ENCODE measurements at places on chromosomes 16 and 17.

DNA sequence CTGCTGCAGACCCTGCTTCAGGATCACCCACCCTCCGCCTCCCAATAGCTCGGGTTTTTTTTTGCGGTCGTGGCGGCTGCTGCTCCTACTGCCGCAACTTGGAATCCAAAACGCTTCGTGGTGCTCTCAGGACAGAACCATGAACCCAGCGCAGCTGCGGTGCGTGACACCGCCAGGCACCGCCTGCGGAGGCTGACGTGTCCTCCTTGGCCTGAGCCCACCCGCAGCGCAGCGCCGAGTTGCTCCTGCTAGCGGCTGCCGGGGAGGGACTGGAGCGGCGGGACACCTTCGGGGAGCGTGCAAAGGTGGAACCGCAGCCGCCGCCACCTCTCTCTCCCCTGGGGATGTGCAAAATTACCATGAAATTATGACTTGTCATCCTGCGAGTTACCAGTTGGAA is 1893.0 kb downstream of the TP53TG3F start:
- no peak for DNase-seq

- DNase-seq, result no peak
Measured at GRCh38 chr17:41583137-41584127, 3.3 kb downstream of the KRT14 start.

DNA sequence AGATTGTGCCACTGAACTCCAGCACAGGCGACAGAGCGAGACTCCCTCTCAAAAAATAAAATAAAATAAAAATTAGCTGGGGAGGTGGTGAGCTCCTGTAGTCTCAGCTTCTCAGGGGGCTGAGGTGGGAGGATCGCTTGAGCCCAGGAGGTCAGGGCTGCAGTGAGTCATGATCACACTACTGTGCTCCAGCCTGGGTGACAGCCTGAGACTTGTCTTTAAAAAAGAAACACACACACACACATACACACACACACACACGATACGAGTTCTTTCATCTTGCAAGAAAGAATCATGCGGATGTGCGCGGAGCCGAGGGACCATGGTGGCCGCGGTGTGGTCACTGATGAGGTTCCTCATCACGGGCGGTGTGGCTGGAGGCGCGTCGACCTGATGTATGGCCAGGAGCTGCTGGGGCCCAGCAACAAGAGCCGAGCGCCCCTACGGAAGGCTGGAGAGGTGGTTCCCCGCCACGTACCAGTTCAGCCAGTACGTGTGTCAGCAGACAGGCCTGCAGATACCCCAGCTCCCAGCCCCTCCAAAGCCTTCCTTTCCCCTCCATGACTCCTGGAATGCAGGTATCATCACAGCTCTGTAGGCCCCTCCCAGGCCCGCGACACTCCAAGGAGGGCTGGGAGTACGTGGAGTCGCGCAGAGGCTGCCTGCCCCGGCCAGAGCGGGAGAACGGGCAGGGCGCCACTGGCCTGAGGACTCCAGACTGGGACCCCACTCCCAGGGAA is 20.7 kb downstream of the NXN start:
- DNase-seq, result no peak

DNA sequence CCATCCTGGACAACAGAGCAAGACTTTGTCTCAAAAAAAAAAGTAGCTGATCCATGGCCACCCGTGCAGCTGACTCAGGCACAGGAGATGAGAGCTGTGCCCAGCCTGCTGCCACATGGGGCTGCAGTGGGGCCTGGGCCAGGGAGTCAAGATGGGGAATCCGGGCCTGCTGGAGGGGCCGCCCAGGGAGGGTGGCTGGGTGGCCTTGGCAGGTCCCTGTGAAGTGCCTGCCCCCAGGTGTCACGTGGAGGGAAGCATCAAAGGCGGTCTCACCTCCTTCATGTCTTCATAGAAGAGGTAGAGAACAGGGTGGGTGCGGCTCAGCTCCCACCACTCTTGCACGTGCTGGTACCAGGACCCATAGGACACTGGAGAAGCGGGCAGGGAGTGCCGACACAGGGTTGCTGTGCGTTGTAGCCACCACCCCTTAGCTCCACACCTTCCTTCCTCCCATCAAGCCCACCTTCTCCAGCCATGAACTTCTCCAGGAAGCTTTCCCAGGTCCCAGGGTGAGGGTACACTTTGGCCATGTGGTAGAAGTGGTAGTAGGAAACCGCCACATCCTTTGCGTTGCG is 3.8 kb downstream of the SULT1A2 start:
- DNase-seq, result no peak

DNA sequence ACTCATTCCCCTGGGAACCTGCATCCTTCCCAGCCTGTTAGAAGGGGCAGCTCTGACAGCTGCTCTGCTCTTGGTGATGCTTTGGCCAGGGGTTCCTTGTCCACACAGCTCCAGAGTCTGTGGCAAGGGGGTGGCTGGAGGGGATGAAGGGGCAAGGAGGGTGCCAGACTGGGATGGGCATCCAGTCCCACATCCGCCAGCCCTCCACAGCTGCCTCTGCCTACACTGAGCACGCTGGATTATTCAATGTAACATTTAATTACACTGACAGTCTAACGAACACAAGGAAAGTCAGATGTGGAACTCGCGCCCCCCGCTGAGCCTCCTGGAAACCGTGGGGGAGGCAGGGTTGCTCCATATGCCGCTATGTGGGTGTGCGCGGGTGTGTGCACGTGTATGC is 101.1 kb downstream of the C16orf78 start:
- DNase-seq, result no peak

DNA sequence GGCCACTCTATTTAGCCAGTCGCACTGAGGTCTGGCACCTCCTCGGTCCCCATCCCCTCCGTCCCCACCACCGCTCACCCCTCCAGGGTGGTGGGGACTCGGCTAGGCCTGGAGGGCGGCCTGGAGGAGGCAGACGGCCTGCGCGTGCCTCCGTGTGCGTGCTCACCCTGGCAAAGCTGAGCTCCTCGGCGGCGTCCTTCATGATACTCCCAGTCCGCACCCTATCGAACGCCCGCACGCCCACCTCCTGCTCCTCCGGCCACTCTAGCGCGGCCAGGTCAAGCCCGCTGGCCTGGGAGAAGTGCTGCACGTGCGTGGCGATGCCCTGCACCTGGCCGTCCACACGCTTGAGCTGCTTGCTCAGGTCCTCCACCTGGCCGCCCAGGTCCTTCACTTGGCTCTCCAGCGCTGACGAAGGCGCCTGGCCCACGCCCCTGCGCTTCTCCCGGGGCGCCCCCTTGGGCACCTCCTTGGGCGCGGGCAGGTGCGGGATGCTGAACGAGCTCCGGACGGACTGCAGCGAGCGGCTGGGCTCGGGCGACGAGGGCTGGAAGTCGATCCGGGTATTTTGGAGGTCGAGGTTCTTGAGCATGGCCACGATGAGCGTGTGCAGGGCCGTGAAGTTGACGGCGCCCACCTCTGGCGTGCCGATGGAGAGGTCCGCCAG is 644 bp downstream of the QRICH2 start:
- DNase-seq, result no peak

DNA sequence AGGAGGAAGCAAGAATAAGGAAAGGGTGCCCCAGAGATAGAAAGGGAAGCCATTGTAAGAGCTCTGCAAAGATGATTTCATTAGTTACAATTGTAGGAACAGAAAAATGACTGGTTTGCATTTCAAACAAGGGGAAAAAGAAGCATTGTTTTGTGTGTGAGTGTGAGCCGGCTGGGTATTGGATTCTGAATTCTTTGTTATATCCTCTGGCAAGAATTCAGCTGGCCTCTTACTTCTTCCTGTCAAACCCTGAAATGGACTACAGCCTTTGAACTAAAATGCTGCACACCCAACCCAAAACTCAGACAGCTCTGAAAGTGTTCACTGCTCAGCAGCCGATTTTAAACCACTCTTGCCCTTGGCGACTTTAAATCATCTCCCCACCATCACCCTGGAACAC is 461.3 kb downstream of the PMP22 start:
- no peak for DNase-seq

Measured in activated CD4-positive, alpha-beta T cell treated with anti-CD3 and anti-CD28 coated beads, Interleukin-2, amount 50 U/mL, for 16 hours (primary cell).